ENCODE measurements at places on chromosomes 7 and 10.
A peak's percentile ranks its signal among the peaks of the same experiment; 100 is the strongest.

DNA sequence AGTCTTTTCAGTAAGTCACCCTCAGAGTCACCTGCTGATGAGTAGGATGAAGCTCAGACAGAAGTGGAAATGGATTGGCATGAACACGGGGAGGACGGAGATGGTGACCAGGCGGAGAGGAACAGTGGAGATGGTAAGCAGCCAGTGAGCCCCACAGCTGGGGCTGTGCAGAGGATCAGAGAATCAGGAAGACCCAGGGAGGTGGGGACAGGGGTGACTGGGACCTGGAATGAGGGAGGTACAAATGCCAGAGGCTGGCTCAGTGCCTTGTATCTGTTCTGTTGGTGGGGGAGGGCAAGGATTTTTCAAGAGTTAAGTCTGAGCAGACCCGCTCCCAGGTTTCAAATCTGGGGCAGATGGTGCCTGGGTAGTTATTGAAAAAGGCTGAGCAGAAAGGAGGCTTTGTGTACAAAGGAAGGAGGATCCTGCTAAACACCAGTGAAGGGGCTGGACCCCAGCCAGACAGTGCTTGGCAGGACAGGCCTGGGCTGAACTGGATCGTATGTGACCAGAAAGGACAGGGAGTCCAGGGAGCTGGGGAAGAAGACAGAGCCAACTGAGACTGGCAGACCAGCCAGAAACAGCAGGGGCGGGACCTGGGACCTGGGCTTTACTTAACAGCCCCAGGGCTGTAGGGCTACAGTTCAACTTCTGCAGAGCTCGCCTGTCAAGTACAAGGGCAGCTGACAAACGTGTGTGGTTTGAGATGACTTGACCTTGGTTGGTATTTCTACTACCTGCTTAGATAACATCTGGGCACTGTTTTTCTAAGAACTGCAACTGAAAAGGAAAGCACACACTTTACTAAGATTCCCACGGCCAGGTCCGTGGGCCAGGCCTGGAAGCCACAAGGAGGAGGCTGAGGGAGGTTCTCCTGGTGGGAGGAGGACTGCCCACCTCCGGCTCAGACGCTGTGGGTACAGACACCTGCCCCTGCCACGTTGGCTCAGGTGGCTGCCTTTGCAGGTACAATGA, 13.2 kb upstream of the FRMPD2 start:
- no peak for DNase-seq

DNA sequence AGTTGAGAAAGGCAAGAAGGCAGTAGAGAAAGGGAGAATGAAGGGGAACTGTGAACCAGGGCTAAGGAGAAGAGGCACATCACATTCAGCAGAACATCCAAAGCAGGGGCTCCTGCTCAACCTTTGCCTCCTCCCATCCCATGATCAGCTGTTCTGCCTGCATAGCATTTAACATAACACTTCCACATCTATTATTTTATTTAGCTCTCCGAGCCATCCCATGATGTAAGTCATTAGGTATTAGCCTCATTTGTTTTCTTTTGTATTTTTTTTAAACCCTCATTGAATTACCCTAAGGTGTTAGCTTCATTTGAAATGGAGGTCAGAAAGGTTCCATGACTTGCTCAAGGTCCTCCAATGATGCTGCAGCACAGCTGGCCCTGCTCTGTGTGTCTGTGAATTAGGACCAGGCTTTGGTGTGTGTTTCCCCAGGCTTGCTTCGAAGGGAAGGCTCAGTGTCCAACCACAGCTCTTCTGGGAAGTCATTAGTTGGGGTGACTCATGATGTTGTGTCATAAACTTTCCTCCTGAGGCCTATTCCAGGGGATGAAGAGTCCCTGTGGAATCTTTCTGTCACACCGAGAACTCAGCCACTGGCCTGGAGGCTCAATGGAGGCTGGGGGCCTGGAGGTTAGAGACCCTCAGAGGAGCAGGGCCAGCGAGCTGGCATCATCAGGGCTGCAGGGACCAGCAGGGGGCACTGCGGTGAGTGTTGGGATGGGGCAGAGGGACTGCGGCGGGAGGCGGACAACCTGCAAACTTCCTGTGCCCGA, 16.5 kb downstream of the NPFFR1 start:
- peak; percentile 96 for DNase-seq

- DNase-seq: no peak
Measured at GRCh38 chr7:119620769-119621168, 652.2 kb upstream of the KCND2 start.

DNA sequence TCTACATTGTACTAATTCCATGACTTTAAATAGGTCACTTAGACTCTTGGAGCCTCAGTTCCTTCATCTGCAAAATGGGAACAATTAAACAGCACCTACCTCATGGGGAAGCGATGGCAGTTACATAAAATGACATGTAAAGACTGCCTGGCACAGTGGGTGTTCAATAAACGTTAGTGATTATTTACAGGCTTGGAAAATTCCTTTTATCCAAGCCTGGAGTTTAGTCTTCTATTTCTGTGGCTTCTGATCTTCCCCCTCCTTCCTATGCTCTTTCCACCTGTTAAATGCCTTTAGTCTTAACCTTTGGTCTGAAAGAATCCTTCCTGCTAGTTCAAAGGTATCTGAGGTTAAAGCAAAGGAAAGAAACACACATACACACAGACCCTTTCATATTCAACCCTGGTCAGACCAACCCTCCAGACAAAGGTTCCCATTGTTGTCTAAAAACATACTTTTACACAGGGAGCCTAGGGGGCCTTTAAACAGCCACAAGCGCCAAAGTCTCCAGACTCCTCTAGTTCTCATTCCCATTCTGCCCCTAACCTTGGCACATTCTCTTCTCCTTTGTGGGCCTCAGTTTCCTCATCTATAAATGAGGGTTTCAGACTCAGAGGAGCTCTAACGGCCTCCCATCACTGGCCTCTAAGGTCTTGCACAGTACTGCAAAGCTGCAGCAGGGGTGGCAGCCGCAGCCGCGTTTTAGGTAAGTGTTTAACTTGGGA, 21.4 kb downstream of the SORBS1 start:
- DNase-seq: no peak

DNA sequence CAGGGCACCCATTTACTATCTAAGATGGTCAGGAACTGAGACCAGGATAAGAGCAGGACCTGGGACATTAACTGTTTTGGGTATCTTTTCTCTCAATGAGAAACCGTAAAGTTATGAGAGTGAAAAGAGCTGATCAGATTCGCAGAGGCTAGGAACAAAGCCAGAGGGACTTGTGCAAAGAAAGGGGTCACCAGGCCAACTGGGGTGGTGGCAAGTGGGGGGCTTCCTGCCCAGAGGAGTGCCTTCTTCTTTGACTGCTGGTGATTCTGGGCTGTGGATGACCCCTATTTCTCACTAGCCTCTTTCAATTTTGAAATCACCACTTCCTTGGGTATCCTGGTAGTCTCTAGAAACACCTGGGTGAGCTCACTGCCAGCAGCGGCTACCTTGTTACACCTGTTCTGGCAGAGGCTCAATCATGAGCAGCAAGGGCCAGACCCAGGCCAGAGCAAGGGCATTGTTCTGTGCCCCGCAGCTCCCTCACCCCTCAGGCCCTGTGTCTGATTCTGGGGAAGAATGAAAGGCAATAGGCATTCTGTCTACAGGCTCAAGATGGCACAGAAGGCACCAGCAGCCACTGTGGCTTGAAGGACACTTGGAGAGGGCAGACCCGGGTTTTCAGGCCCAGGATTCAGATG, 999 bp downstream of the SFTPD start:
- DNase-seq: no peak

DNA sequence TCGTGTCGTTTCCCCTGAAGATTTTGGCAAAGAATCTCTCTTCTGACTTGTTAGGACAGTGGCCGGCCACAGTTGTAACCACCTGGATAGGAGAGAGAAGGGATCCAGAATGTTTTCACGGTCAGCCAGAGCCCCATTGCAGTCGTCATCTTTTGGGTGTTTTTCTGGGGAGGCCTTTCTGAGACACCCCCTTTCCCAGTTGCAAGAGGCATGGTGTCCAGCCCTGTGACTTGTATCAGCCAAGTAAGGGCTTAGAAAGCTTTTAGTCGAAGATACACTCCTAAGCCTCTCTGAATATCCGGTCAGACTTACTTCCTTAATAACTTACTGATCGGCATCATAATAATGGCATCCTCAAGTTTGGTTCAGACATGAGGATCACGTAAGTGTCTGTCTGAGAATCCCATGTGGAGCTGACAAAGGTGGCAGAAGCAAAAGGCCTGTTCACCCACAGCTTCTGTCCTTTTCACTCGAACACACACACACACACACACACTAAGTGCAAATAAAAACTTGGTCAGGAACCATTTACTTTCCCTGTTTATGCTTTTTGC, 435.7 kb upstream of the GALNT17 start:
- no peak for DNase-seq

DNA sequence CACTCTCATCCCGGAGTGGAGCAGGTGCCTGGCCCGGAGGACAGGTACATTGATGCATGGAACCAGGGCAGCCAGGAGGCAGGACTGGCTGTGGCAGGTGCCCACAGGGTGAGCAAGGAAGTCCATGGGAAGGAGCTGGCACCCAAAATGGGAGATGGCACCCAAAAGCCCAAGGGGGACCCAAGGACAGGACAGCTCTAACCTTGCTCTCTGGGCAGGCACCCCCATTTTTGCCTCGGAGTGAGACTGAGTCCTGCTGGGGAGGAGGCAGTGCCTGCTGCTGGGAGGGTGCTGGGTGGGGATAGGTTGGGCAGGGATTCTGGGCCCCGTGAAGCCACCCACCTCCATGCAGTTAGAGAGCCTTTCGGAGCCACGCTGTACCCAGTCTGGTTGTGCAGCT, 234.5 kb downstream of the TCERG1L start:
- no peak for DNase-seq

DNA sequence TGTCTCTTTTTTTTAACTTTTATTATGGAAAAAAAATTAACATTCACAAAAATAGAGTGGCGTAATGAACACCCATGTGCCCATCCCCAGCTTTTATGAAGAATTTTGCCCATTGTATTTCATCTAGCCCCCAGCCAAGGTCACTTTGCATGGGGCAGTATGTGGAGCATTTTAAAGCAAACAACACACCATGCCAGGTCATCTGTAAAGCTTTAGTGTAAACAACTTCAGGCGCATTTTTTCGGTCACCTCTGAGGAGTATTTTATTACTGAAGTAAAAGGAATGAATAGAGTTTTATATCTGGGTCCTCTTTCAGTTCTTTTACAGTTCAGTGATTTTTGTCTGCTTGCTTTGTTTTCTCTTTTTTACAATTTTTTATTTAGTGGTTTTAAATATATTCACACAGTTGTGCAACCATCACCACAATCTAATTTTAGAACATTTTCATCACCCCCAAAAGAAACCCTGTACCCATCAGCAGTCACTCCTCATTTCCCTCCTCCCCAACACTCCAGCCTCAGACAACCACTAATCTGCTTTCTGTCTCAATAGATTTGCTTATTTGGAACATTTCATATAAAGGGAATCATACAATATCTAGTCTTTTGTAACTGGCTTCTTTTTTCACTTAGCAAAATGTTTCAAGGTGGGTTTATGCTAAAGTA, 87.9 kb downstream of the SLC37A3 start:
- DNase-seq: no peak

- DNase-seq: no peak
Measured at GRCh38 chr7:21099432-21099831, 312.7 kb upstream of the SP8 start.

DNA sequence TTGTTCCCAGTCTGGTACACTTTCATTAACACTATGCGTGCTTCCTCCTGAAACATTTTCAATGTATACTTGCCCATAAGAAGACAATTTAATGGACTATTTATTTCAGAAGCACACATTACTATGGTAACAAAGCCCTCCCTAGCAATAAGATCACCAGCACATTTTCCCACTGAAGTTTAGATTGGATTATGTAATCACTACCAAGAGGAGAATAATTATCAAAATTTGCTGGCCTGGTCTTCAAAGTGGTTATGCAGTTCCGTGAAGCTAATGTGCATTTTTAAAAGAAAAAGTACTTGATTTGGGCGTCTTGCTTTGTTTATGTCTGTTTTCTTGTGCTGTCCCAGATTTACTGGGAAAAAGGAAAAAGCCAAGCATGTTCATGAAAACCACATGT, 61.9 kb downstream of the AP3M1 start:
- no peak for DNase-seq

DNA sequence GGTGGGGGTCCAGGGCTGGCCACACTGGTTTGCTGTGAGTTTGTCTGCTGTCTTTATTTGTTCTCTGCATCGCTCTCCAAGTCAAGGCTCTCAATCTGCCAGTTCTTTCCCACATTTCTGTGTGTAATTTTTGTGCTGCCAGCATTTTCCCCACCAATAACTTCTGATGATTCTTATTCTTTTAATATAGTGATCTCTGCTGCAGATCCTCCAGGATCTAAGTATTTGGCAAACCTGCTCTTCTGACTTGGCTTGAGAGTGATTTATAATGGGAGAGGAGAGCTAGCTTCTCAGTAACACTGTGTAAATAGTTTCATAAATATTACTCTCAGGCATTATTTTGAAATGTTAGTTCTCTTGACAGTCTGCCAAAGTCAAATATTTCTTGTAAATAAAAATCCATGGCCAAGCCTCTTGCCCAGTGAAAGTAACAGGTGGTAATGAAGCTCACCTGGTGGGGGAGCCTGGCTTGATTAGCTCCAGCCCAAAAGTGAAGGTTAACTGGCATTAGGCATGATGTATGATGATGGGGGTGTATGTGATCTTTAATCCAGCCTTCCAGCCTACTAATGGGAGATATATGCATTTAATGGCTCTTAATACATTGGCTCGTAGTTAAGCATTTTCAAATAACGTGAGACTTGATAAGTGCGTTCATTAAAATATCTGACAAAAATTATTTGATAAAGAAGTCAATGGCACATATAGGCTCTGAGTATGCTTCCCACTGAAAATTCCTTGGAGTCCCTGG, 1055.9 kb downstream of the KCNMA1 start:
- no peak for DNase-seq

DNA sequence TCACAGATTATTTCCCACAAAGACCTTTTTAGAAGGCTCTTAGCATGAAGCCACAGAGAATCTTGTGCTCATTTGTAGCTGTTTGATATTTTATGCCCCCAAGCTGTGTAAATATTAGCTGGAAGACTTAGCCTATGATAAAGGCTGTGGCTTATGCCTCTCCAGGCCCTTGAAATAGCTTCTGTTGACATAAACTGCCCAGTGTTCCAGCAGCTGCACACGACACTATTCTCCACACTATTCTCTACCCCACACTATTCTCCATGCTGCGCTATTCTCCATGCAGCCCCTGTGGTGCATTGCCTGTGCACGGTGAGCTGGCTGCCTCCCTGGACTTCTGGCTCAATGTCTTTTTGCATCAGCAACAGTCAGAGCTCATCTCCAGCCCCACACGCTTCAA, 13.1 kb downstream of the DDC start:
- no peak for DNase-seq

- DNase-seq: no peak
Measured at GRCh38 chr7:150383710-150384397, 4.7 kb downstream of the ZNF775 start.

All from HFFc6 (cell line).